ENCODE measurements at places on chromosomes 16 and 17.

DNA sequence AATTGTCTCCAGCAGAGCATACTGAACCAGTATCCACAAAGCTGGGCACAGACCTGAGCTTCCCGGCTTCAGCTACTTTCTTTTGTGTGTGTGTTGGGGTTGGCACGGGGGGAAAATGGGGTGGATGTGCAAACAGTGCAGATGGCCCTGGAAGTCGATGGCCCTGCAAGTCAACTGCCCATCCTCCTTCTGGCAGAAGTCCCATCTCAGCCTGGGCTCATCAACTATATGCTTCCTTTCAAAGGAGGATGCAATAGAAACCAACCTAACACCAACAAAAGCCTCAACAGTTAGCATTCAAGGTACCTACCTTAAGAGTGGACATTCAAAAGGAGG, 55.7 kb downstream of the SOX9 start:
- DNase-seq: no peak

DNA sequence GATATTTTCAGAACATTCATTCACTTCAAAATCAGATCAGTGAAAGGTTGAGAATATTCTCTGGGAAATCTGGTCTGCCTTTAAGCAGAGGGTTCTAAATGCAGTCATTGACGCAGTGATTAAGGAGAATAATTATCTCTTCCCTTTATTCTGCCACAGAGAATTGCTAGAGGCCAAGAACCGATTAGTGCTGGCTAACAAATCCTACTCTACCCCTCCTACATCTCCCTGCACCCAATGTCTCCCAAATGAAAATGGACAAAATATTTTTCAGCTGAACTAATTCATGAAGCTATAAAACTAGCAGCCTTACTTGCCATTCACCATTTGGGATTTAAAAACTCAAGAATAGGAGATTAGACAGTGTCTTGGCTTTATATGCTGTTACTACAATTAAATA, 185.5 kb upstream of the SOX9 start:
- no peak for DNase-seq

GRCh38 chr17:5598457-5598856, 14.1 kb upstream of the NLRP1 start:
- DNase-seq: no peak

DNA sequence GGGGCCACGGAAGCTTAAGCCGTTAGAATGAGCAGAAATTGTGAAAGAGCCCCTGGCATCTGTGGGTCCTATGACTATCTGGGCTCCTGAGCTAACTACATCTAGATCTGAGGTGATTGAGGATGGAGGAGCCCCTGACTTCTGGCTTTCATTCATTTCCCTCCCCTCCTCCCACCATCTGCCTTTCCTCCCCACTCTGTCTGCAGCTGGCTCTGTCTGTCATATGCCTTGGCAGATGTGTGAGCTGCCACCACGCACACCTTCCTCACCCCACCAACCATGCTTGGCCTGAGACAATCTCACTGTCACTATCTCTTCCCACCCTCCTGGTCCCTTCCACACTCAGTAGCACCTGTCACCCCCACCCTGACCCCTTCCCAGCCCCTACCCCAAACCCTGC, 5.1 kb downstream of the CD300E start:
- no peak for DNase-seq

GRCh38 chr17:58575511-58575910, 61.1 kb upstream of the MTMR4 start:
- no peak for DNase-seq

DNA sequence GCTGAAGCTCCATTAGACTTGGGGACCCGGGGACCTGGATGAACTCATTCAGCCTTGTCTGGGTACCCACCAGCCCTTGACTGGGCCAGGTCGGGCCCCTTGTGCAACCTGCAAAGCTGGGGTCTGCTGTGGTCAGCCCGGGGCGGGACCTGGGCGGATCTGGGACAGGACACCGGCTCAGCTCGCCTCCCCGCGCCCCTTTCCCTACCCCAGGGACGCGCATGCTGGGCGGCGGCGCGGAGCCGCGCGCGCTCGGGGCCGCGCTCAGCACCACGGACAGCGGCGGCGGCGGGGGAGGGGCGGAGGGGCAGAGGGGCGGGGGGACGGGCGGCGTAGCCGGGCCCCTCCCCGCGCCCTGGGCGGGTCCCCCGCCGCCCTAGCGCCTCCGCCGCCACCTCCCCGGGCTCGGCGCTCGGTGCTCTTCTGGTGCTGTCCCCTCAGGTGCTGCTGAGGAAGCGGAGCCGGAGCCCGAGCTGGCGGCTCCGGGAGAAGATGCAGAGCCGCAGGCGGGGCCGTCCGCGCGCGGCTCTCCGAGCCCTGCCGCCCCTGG, 7.4 kb downstream of the ACD start:
- DNase-seq: no peak

DNA sequence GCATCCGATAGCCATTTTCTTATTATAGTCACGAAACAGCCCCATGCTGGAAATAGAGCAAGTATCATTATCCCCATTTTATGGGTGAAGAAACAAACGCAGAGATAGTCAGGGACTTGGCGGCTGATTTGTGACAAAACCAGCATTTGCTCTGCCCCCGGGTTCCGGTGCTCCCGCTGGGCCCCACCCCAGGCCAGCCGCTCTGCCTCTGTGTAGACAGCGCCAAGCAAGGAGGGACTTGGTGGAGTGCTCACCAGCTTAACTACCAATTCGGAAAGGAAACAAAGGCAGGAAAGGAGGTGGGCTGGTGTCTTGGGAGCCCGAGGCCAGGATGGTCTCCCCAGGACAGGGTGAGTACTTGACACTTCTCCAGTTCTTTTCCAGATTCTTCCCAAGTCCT, 10.0 kb downstream of the SRL start:
- DNase-seq: no peak

DNA sequence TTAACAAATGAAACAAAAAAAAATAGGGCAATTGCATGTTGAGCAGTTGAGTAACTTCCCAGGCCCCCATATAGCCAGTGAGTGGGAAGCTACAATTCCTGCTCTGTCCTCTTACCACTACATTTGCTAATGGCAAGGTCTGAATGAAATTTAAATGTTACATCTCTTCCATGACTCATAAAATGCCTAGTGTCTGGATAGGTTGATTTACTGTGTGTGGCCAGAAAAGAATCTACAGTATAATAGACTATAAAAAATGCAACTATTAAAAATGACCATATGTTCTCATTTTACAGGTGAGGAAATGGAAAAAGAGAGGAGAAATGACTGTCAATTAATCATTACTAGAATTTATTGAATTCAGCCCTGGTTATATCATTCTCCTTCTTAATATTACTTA, 1199.3 kb downstream of the CDH11 start:
- DNase-seq: no peak

DNA sequence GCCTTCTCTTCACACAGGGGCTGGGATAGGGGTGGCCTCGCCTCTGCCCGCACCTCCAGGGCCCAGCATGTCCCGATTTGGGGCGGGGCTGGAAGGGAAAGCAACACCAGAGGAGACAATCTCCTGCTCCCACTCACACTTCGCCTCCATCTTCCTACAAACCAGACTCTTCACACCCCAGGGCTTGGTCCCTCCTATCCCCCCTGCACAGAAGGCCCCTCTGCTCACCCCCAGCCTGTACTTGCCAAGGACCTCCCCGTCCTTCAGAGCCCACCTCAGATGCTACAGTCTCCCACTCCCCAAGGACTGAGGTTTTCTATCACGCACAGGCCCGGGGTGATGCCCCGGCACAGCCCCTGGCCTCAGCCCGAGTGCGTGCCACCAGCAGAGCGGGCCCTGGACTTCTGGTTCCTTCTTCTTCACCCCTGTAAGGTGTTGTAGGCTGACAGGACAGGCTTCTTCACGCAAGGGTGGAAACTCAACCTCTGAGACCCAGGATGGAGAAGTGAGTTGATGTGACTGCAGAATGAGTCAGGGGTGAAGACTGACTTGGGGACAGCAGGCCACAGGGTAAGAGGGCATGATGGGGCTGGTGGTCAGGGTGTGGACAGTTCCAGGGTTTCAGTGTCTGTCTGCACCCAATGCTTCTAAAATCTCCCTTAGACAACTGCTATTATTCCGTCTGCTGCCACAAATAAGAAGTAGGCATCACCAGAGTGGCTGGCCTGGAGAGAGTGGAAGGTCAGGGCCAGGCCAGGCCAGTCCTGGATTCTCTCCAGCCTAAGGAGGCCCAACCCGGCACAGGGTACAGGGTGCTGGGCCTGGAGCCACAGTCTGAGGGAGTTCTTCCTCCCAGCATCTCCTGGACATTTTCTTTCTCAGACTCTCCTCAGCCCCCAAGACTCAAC, 2.5 kb downstream of the ITGAE start:
- no peak for DNase-seq

- no peak for DNase-seq
Observed at GRCh38 chr16:12580809-12581208, 222.9 kb downstream of the CPPED1 start.

DNA sequence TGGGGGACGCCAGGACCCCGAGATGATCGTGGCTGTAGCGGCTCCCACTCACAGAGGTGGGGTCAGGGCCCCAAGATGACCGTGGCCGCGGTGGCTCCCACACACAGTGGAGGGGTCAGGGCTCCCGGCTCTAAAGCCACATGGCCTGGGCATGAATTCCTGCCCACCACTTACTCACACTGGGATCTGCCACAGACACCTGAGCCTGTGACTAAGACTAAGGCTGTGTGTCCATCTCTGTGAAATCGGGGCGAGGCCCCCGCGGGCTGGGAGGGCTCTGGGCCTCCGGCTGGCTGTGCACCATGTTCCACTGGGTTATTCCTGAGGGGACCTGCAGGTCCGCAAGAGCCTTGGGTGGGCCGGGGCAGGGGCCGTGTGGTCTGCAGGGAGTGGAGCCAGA, 18.5 kb downstream of the ZFPM1 start:
- no peak for DNase-seq

GRCh38 chr17:50774225-50774803, 7.0 kb upstream of the ANKRD40CL start:
- no peak for DNase-seq

- DNase-seq: no peak
Observed at GRCh38 chr16:50246299-50247122, 19.8 kb upstream of the ADCY7 start.

GRCh38 chr16:19486750-19487325, 35.1 kb downstream of the GDE1 start:
- no peak for DNase-seq

DNA sequence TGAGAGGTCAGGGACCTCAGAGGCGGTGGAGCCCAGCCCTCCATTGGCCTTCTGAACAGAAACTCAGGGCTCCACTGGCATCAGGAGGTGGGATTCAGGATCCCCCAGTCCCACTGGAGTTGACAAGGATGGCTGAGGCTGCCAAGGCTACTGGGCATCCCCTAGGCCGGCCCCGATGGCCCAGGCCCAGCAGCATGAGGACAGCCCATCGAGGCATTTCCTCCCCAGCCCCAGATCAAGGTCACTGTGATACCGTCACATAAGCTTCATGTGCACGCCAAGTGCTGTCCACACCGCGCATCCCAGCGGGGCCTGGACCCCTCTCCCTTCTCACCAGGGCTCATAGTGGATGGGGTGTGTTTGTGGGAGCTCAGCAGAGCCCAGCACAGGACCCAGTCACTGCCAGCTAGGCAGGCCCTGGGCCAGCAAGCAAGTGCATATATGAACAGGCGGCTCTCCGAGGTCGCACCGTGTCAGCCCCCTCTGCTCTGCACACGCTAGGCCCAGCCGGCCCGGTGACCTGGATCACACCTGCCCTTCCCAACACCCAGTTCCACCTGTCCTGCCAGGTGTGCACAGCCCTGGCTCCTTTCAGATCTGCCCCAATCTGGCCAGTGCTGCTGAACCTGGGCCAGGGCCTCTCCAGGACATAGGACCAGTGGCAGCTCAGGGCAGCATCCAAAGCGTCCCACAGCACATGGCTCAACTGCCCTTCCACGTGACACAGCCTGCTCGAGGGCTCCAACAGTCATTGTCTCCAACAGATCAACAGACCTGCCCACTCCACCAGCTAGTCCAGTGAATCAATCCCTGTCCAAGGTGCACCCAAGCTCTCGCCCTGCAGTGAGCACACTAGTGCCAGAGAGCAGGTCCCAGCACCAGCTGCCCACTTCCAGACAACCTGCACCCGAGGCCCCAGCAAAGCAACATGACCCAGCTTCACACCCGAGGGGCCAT, 32.8 kb upstream of the RASD1 start:
- no peak for DNase-seq

- no peak for DNase-seq
Observed at GRCh38 chr16:71658771-71659170, 32.8 kb downstream of the MARVELD3 start.

- no peak for DNase-seq
Observed at GRCh38 chr17:66952681-66953629, 11.6 kb upstream of the CACNG4 start.

DNA sequence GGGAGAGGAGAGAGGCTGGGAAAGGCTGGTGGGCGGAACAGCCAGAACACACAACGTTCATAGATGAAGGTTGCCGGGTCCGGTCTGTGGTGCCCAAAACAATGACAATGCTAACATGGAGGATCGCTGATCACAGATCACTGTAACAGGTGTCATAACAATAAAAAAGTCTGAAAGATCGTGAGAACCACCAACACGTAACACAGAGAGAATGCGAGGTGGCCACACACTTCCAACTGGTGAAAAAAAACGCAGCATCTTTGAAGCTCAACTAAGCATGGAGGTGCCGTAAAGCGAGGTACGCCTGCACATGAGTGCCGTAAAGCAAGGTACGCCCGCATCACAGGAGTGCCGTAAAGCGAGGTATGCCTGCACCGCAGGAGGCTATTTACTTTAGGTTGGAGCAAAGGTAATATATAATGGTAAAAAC, 42.3 kb downstream of the ABR start:
- no peak for DNase-seq

DNA sequence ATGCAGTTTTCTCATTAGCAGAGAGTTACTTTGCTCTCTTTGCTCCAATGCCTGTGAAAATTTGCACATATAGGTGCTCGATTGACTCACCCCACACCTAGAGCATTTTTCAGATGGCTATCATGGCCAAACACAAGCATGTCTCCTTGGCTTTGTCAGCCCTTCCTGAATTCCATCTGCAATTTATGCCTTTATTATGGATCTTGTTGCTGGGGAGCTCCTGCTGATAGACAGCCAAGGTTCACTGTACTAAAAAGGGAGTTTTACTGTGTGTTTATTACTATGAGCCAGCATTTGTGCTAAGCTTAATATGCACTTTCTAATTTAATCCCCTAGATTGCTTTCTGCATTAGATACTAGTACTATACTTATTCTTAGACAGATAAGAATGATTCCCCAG, 93.3 kb downstream of the TOX3 start:
- DNase-seq: no peak

GRCh38 chr17:66803474-66803951, 31.4 kb upstream of the CACNG5 start:
- no peak for DNase-seq

- no peak for DNase-seq
Observed at GRCh38 chr17:32141258-32141657, 1.0 kb upstream of the RHOT1 start.

Measured in stimulated activated CD4-positive, alpha-beta T cell treated with anti-CD3 and anti-CD28 coated beads, Interleukin-1b, Interleukin-23, amount 100 ng/mL, for 1 hour (primary cell).